Tibial nerve (tissue), 4 donors: ENCODE measurements at places on chromosomes 1 and 21.

DNA sequence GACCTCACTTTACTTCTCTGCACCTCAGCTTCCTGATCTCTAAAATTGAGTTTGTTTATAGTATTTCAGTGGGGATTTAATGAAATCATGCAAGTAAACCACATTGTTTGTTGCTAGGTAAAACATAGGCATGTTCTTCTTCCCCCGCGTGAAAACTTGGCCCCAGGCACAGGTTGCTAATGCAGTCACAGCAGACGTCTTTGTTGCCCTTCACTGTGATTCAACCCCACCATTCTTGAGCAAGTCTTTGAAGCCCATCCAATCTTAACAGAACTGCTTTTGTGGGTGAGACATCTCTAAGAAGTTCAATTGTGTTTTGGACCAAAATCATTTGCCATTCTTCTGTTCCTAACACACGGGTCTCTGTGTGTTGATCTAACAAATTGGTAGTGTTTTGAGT lies 185.5 kb downstream of the ZNF281 start:
- no peak for DNase-seq

- peak; percentile 58 for DNase-seq
Observed at GRCh38 chr1:6743189-6744101, 41.8 kb upstream of the CAMTA1 start.

- DNase-seq = no peak
Observed at GRCh38 chr1:30111431-30111830, 612.0 kb downstream of the MATN1 start.

DNA sequence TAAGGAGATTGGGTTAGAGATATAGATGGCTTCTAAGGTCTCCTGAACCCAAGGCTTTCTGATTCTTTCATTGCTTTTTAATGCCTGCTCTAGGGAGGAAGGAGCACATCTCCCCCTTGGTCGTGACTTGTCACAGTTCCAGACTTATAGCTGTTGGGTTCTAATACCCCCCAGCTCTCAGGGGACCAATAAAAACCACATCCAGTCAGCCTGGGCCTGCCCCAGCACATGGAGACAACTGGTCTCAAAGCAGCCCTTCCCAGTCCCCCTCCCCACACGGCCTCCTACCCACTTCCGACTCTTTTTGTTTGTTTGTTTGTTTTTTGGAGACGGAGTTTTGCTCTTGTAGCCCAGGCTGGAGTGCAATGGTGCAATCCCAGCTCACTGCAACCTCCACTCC lies 23.3 kb downstream of the QSOX1 start:
- DNase-seq = no peak

GRCh38 chr1:225735252-225736149 lies 42.1 kb upstream of the SRP9 start:
- DNase-seq = peak; percentile 62

- DNase-seq = no peak
Observed at GRCh38 chr1:226976978-226977642, 37.0 kb downstream of the COQ8A start.

- no peak for DNase-seq
Observed at GRCh38 chr21:26391166-26391565, 181.9 kb downstream of the CYYR1 start.

- no peak for DNase-seq
Observed at GRCh38 chr1:29467989-29468900, 231.9 kb downstream of the PTPRU start.

- DNase-seq = no peak
Observed at GRCh38 chr21:25079053-25079452, 528.2 kb downstream of the MRPL39 start.
